ENCODE measurements at places on chromosomes 2 and 18. TPM values are rescaled to one million over a fixed set of nuclear protein-coding genes. Genes with fewer than 3 reads are reported as not detected.

- H3K27ac ChIP-seq: no peak overlapping the region
- no peak overlapping the region for H3K4me3 ChIP-seq
- H3K4me1 ChIP-seq: peaks cover 2% of the 10 kb centered on the region
Observed at GRCh38 chr2:234047361-234047760, 3.1 kb upstream of the SPP2 start.

- no peak for DNase-seq
- no peaks in the 10 kb centered on the region for H3K36me3 ChIP-seq
- no peaks in the 10 kb centered on the region for H3K27me3 ChIP-seq
- no peaks in the 10 kb centered on the region for H3K4me1 ChIP-seq
- no peak overlapping the region for H3K27ac ChIP-seq
Observed at GRCh38 chr18:51739044-51739666, 541.7 kb upstream of the MEX3C start.

GRCh38 chr2:126704434-126705160, 48.6 kb downstream of the GYPC start:
- H3K4me1 ChIP-seq: peaks cover 5% of the 10 kb centered on the region
- H3K27ac ChIP-seq: no peak overlapping the region
- H3K36me3 ChIP-seq: peaks cover 9% of the 10 kb centered on the region
- H3K27me3 ChIP-seq: no peaks in the 10 kb centered on the region
- DNase-seq: no peak

GRCh38 chr2:133760376-133760775, 192.1 kb upstream of the NCKAP5 start:
- H3K4me1 ChIP-seq: no peaks in the 10 kb centered on the region
- DNase-seq: no peak

DNA sequence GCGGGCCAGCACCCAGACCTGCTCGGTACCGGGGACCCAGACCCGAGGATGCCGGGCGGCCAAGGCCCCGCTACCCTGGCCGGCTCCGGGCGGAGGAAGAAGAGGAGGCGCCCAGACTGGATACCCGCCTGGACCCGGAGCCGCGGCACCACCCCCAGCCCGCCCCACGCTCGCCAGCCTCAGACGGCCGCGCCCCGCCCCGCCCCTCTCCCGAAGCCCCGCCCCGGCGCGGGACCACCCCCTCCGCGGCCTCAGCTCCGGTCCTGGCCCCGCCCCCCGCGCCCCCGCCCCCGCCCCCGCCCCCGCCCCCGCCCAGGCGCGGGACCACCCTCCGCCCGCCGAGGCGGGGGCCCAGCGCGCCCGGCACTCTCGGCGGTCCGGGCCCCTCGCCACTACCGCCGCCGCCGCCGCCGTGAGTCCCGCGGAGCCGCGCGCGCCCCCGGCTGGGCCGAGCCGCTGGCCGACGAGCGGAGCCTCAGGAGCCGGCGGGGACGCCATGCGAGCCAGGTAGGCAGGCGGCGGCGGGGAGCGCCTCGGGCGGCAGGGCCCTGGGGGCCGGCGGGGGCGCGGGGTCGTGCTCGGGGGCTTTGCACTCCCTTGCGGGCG, at the start of gene SH3BP4:
TSS of gene SH3BP4 (plus strand) at position 354 of the 606 bp plus-strand sequence. CDS start 82,986 bp downstream, outside the sequence.
- peaks cover 52% of the 10 kb centered on the region for H3K27me3 ChIP-seq
- peak; percentile 49 for DNase-seq
- no peaks in the 10 kb centered on the region for H3K36me3 ChIP-seq
- peaks cover 2% of the 10 kb centered on the region for H3K4me1 ChIP-seq

- DNase-seq: no peak
- no peak overlapping the region for H3K27ac ChIP-seq
- no peak overlapping the region for H3K4me3 ChIP-seq
- no peaks in the 10 kb centered on the region for H3K27me3 ChIP-seq
Observed at GRCh38 chr2:224086226-224086914, 47.3 kb upstream of the SERPINE2 start.

GRCh38 chr2:235371018-235371417, 122.8 kb upstream of the AGAP1 start:
- no peak overlapping the region for H3K4me3 ChIP-seq
- no peak overlapping the region for H3K27ac ChIP-seq
- no peaks in the 10 kb centered on the region for H3K4me1 ChIP-seq
- no peaks in the 10 kb centered on the region for H3K36me3 ChIP-seq
- H3K27me3 ChIP-seq: peaks cover 6% of the 10 kb centered on the region

GRCh38 chr18:57891707-57892391, 88.7 kb upstream of the ATP8B1 start:
- no peaks in the 10 kb centered on the region for H3K27me3 ChIP-seq
- no peak for DNase-seq
- H3K27ac ChIP-seq: no peak overlapping the region
- no peaks in the 10 kb centered on the region for H3K36me3 ChIP-seq
- H3K4me3 ChIP-seq: no peak overlapping the region

DNA sequence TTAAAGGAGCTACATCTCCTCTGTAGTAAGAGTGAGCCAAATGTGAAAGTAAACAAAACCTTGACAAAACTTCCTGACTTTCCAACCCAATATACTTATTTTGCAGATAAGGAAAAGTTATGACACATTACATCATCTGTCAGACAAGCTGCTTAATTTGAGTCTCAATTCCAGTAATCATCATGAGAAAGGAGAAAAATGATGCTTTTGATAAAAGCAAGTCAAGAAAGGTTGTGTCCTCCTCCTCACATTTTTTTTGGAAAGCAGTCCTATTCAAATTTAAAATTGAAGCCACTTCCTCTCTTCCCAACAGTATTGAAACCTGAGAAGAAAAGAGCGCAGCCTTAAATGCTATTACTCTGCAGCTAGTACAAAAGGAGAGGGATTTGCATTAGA, 519.6 kb downstream of the LRP1B start:
- no peaks in the 10 kb centered on the region for H3K36me3 ChIP-seq
- H3K27me3 ChIP-seq: no peaks in the 10 kb centered on the region
- no peak for DNase-seq
- H3K27ac ChIP-seq: no peak overlapping the region
- H3K4me1 ChIP-seq: no peaks in the 10 kb centered on the region

- H3K4me1 ChIP-seq: no peaks in the 10 kb centered on the region
- no peak for DNase-seq
- no peaks in the 10 kb centered on the region for H3K36me3 ChIP-seq
- H3K27ac ChIP-seq: no peak overlapping the region
- no peak overlapping the region for H3K4me3 ChIP-seq
Observed at GRCh38 chr2:108428286-108429009, 20.6 kb upstream of the GCC2 start.

DNA sequence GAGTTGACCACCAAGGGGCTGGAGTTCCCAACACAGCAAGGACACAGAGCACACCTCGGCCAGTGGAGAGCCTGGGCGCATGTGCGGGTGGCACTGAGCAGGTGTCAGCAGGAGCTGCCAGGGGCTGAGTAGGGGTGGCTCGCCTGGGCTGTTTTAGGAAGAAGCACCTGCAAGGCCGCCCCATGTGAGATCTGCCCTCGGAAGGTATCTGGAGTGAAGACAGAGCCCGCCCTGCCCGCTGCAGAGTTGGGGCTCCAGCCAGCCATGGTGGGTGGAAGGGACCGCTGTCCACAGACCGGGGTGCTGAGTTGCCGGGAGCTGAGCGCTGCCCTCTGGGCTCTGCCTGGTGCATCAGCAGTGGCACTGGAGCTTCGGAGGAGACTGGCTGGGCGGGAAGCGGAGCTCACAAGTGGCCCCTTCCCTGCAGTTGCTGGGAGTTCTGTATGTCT, 35.2 kb downstream of the MTERF4 start:
- no peaks in the 10 kb centered on the region for H3K36me3 ChIP-seq
- no peak overlapping the region for H3K4me3 ChIP-seq

- peaks cover 10% of the 10 kb centered on the region for H3K4me1 ChIP-seq
- peaks cover 9% of the 10 kb centered on the region for H3K36me3 ChIP-seq
- no peak for DNase-seq
- H3K27me3 ChIP-seq: no peaks in the 10 kb centered on the region
Observed at GRCh38 chr2:47043142-47043890, 111.8 kb downstream of the STPG4 start.

GRCh38 chr18:79672490-79673276, 6.9 kb upstream of the CTDP1 start:
- no peak overlapping the region for H3K4me3 ChIP-seq
- H3K4me1 ChIP-seq: peaks cover 14% of the 10 kb centered on the region
- H3K27ac ChIP-seq: no peak overlapping the region
- H3K36me3 ChIP-seq: peaks cover 27% of the 10 kb centered on the region

GRCh38 chr2:194385376-194385775, 1271.7 kb upstream of the SLC39A10 start:
- no peaks in the 10 kb centered on the region for H3K36me3 ChIP-seq
- no peaks in the 10 kb centered on the region for H3K27me3 ChIP-seq
- no peaks in the 10 kb centered on the region for H3K4me1 ChIP-seq

DNA sequence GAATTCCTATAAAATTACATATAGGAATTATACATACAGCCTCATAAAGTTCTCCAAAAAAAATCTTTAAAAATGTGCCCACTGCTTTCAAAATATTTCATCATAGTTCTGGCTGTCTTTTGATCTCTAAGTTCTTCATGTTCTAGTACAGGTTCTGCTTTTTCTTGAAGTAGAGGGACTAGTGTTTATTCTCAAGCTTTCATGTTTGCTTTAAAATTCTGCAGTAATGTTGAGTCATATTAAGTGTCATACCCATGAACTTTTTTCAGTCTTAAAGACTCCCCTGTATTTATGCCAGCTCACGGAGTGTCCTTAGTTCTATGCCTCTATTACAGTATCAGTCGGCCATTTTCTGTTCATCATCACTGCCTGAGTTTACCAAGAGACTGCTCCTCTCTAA, 54.8 kb upstream of the CCDC141 start:
- no peak for DNase-seq
- H3K4me1 ChIP-seq: peaks cover 34% of the 10 kb centered on the region
- no peak overlapping the region for H3K27ac ChIP-seq
- H3K4me3 ChIP-seq: no peak overlapping the region

- H3K36me3 ChIP-seq: no peaks in the 10 kb centered on the region
- no peaks in the 10 kb centered on the region for H3K4me1 ChIP-seq
- H3K27me3 ChIP-seq: no peaks in the 10 kb centered on the region
Observed at GRCh38 chr18:48766026-48766425, 184.7 kb downstream of the SMAD7 start.

GRCh38 chr2:229591611-229592010, 122.7 kb downstream of the DNER start:
- no peak for DNase-seq
- H3K27ac ChIP-seq: no peak overlapping the region
- H3K36me3 ChIP-seq: no peaks in the 10 kb centered on the region
- H3K27me3 ChIP-seq: peaks cover 7% of the 10 kb centered on the region

DNA sequence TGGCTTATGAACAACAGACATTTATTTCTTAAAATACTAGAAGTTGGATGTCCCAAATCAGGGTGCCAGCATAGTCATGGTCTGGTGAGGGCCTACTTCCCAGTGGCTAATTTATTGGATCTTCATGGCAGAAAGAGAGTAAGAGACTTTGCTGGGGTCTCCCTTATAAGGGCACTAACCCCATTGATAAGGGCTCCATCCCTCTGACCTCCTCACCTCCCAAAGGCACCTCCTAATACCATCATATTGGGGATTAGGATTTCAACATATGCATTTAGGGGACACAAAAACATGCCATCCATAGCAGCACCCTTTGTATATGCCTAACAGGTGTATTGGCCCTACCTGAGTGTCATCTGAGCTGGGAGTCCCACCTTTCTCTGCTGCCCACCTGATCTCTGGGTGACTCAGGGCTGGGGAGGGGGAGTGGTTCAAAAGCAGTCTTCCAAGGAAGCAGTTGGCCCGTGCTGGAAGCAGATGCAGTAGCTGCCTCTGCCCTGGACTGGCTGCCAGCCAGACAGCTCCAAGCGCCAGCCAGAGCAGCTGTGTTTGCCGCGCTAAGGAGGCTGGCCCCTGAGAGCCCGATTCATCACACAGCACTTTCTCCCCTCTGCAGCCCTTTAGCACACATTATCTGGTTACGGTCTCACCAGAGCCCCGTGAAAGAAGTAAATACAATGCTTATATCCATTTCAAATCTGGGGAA, 84.6 kb downstream of the SMAD7 start:
- H3K4me1 ChIP-seq: peaks cover 26% of the 10 kb centered on the region
- no peaks in the 10 kb centered on the region for H3K27me3 ChIP-seq
- no peaks in the 10 kb centered on the region for H3K36me3 ChIP-seq
- no peak overlapping the region for H3K27ac ChIP-seq
- no peak overlapping the region for H3K4me3 ChIP-seq

GRCh38 chr2:185895828-185896693, 157.5 kb downstream of the FSIP2 start:
- H3K36me3 ChIP-seq: no peaks in the 10 kb centered on the region
- H3K4me3 ChIP-seq: no peak overlapping the region
- no peaks in the 10 kb centered on the region for H3K4me1 ChIP-seq
- no peak for DNase-seq

DNA sequence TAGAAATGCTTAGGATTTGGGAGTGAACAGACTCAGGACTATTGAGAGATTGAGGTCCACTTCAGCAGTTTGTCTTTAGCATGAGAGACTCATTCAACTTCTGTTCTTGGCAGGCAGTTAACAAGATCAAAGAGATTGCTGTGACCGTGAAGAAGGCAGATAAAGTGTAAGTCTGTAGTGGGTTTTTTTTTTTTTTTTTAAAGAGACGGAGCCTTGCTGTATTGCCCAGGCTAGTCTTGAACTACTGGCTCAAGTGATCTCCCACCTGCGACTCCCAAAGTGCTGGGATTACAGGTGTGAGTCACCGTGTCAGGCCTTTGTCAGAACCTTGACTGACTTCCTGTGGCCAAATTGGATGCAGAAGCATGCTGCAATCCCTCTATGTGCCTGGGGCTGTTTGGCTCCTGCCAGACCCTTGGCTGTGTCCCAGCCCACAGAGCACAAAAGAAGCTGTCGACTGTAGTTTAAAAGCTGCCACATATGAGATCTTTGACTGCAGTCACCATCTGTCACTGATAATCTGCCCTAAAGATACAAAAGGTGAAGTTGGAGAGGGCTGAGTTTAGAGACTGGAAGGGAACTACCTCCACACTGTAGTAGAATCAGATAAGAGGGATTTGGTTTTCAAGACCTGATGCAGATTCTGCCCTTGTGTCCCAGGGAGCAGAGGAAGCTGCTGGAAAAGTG, 9.9 kb downstream of the CCT7 start:
- peak overlapping the region; percentile 74 for H3K27ac ChIP-seq
- no peak for DNase-seq
- H3K4me1 ChIP-seq: peaks cover 25% of the 10 kb centered on the region
- H3K4me3 ChIP-seq: no peak overlapping the region

DNA sequence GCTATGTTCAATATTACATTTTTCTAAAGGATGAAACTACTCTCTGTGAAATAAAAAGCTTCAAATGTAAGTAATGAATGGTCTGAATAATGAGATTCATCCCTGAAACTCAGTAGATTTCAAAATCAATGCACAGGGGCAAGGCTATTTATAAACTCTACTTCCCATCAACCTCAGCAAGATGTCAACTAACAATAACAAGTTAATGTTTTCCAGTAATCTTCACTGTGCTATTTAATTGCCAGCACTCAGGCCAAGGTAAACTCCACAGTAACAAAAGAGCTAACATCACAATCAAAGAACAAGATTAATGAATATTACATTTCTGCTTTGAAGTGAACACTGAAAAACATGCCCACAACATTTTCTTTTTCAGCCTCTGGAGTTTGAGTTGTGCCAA, 144.3 kb upstream of the ZFP36L2 start:
- H3K4me1 ChIP-seq: peaks cover 6% of the 10 kb centered on the region
- H3K27me3 ChIP-seq: no peaks in the 10 kb centered on the region
- peaks cover 10% of the 10 kb centered on the region for H3K36me3 ChIP-seq
- DNase-seq: no peak

- H3K4me1 ChIP-seq: no peaks in the 10 kb centered on the region
- no peak overlapping the region for H3K27ac ChIP-seq
- H3K36me3 ChIP-seq: no peaks in the 10 kb centered on the region
- peaks cover 6% of the 10 kb centered on the region for H3K27me3 ChIP-seq
- no peak for DNase-seq
Observed at GRCh38 chr2:215403441-215404347, 32.2 kb downstream of the FN1 start.

ATOH8 gene
- not detected for total RNA-seq

UGT1A6 gene
- not detected for total RNA-seq

ABCG5 gene
- total RNA-seq: not detected

BOK gene
- 0.16 TPM for total RNA-seq

CHRND gene
- not detected for total RNA-seq

POU3F3 gene
- not detected for total RNA-seq
